Activated CD4-positive, alpha-beta memory T cell treated with anti-CD3 and anti-CD28 coated beads for 36 hours (primary cell): ENCODE measurements at places on chromosomes 6 and 20. TPM values are rescaled to one million over a fixed set of nuclear protein-coding genes. Genes with fewer than 3 reads are reported as not detected.

Gene POU5F1
- not detected for total RNA-seq

- no peak overlapping the region for H3K4me3 ChIP-seq
- DNase-seq, result no peak
- H3K27me3 ChIP-seq, result no peaks in the 10 kb centered on the region
- H3K4me1 ChIP-seq, result peaks cover 8% of the 10 kb centered on the region
- H3K36me3 ChIP-seq, result peaks cover 3% of the 10 kb centered on the region
Observed at GRCh38 chr6:3987053-3987452, 91.9 kb downstream of the FAM217A start.

Gene HLA-DOA
- 0.55 TPM for total RNA-seq

Gene GGTLC1
- not detected for total RNA-seq

GRCh38 chr20:13022401-13023155, 13.8 kb downstream of the SPTLC3 start:
- H3K36me3 ChIP-seq, result no peaks in the 10 kb centered on the region
- H3K27ac ChIP-seq, result no peak overlapping the region
- no peak for DNase-seq
- H3K4me3 ChIP-seq, result no peak overlapping the region
- H3K4me1 ChIP-seq, result no peaks in the 10 kb centered on the region
- H3K27me3 ChIP-seq, result no peaks in the 10 kb centered on the region

DNA sequence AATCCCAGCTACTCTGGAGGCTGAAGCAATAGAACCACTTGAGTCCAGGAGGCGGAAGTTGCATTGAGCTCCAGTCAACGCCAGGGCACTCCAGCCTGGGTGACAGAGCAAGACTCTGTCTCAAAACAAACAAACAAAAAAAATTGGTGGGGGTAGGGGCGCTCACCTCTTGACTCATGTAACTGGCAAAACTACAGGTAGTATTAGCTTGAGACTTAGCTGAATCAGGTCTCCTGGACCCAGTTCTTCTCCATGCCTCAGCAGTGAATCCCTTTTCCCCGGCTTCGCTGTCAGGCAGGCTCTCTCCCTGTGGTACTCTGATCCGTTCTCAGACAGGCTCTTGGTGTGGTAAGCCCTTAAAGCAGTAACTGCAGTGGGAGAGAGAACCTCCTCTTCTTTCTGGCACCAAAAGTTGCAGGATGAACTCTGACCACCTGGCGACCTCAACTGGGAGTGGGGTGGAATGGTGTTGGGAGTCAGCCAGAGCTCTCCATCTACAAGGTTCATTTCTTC, 12.9 kb downstream of the SLC9A8 start:
- H3K4me3 ChIP-seq, result no peak overlapping the region
- H3K36me3 ChIP-seq, result peaks cover 38% of the 10 kb centered on the region
- H3K4me1 ChIP-seq, result peaks cover 35% of the 10 kb centered on the region
- no peaks in the 10 kb centered on the region for H3K27me3 ChIP-seq
- DNase-seq, result no peak

Gene ZNF451
- 38.2 TPM for total RNA-seq

DNA sequence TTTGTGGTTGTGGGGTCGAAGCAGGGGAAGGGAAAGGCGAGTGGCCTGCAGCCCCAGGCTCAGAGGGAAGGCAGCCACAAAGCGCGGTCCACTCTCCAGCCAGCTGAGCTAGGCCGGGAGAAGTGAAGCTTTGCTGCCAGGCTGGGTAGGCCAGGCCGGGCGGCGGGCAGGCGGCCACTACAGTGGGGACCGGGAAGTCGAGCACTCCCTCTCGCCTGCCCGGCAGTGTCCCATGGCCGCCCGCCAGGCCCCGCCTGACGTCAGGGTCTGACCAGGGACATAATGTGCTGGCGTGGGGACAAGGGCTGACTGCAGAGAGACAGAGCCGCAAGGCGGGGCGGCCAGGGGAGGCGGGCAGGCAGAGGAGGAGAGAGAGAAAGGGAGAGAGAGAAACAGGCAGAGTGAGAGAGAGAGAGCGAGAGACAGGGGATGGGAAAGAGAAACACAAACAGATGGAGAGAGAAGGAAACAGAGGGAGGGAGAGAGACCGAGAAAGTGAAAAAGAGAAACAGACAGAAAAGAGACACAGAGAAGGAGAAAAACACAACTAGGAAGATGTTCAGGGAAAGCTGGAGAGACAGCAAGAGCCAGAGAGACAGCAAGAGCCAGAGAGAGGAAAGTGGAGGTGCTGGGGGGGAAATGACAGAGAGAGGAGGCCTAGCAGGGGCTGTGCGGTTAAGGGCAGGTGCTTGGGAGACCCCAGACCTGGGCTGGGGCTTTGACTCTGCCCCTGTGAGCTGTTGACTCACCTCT, 94.5 kb upstream of the PTPN1 start:
- peaks cover 10% of the 10 kb centered on the region for H3K27me3 ChIP-seq
- H3K27ac ChIP-seq, result no peak overlapping the region
- no peaks in the 10 kb centered on the region for H3K36me3 ChIP-seq
- no peak overlapping the region for H3K4me3 ChIP-seq

DNA sequence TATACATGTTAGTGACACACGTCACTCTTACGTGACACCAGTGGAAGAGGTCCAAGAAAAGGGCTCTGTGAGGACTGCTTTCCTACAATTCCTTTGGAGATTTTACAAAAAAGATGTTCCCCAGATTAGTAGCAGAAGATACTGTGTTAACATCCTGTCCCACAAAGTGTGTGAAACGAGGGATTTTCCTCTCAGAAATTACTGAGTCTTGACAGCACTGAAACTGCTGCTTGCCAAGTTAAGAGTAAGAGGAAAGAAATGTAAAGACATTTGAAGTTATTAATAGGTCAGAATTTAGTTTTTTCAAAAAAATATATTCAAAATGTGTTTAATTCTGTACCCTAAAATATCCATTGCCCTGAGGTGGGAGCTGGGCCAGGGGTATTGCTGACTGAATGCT, 58.8 kb upstream of the MAP7 start:
- peaks cover 8% of the 10 kb centered on the region for H3K36me3 ChIP-seq
- H3K27ac ChIP-seq, result no peak overlapping the region
- H3K4me1 ChIP-seq, result peaks cover 15% of the 10 kb centered on the region
- H3K27me3 ChIP-seq, result no peaks in the 10 kb centered on the region
- H3K4me3 ChIP-seq, result no peak overlapping the region

- no peak for DNase-seq
- H3K27ac ChIP-seq, result no peak overlapping the region
Observed at GRCh38 chr6:129113637-129114036, 230.7 kb downstream of the LAMA2 start.
